CD4-positive, alpha-beta T cell treated with Interleukin-12 subunit alpha and Interleukin-12 subunit beta, for 1 hour (primary cell): ENCODE measurements at places on chromosomes 5 and 9.

- no peak for DNase-seq
Measured at GRCh38 chr5:176530983-176531901, 6.0 kb downstream of the RNF44 start.

DNA sequence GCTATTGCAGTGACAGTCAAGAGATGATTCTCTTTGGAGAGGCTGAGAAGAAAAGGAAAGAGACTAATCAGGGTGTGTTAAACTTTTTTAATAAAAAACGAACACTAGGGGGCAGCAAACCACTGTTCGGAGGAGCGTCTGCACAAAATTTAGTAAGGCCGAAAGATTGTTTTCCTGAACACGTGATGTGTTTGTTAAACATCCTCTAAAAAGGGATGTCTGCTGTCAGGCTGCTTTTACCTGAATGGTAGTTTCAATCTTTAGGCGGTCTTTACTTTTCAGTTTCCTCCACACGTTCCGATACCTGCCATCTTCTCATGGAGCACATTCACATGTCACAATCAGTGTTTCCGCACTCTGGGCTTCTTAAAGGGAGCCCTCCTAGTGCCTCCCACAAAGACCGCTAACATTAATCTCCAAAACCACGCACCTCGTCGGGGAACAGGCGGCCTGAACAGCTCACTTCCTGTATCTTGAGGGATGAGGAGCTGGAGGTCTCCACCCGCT lies 125.2 kb downstream of the GPBP1 start:
- peak; percentile 81 for DNase-seq

DNA sequence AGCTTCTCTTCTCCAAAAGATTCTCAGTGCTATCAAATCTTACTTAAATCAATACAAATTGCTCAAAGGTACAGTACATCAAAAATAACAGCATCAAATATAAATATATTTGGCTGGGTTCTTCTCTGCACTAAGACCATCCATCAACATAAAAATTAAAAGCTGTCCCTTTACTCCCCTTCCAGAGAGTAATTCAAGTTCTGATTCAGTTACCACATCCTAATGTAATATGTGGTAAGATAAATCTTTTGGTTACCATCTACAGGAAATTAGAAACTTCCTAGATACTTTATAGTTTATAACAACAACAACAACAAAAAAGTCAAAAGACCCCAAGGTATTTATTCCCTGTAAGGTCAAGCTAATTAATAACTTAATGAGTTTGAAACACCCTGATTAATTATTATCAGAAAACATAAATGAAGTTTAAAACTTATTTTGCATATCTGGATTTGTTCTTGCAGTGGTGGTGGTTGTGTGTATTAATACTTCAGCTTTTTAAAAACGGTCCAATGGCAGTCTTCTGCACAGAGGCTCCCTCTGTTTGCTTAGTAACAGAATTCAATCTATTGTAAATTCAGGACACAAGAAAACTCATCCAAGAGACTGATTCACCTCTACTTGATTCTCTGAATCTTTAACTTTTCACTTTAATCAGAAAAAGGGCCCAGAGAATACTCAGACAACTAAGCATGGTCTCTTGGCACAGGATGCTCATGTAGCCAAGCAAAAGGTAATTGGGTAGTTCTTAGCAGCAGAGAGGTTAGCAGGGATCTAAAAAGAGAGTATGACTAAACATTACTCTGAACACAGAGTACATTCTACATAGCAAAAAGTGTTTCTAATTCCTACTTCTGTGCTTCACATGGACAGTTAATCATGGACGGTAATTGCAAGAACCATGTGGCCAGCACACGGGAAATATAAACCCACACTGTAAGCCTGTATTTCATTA lies 20.1 kb downstream of the DIAPH1 start:
- no peak for DNase-seq

DNA sequence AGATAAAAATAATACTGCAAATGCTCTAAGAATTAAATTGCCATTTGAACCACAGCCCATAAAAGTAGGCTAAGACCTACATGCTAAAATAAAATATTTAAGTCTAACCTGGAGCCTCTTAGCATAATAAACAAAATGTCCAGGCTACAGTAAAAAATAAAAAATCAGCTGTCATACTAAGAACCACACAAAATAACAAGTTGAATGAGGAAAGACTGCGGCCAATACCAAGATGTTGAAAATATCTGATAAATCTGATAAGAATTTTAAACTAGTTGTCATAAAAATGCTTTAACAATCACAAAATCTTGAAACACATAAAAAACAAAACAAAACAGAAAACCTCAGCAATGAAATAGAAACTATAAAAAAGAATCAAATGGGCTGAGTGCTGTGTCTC lies 336.9 kb upstream of the MSX2 start:
- no peak for DNase-seq
